ENCODE measurements at places on chromosomes 3 and 15.
A peak's percentile ranks its signal among the peaks of the same experiment; 100 is the strongest.

GRCh38 chr15:31352339-31352751 is 25.7 kb downstream of the KLF13 start:
- no peak for DNase-seq

GRCh38 chr15:71800835-71801745 is 9.3 kb upstream of the NR2E3 start:
- DNase-seq: no peak

DNA sequence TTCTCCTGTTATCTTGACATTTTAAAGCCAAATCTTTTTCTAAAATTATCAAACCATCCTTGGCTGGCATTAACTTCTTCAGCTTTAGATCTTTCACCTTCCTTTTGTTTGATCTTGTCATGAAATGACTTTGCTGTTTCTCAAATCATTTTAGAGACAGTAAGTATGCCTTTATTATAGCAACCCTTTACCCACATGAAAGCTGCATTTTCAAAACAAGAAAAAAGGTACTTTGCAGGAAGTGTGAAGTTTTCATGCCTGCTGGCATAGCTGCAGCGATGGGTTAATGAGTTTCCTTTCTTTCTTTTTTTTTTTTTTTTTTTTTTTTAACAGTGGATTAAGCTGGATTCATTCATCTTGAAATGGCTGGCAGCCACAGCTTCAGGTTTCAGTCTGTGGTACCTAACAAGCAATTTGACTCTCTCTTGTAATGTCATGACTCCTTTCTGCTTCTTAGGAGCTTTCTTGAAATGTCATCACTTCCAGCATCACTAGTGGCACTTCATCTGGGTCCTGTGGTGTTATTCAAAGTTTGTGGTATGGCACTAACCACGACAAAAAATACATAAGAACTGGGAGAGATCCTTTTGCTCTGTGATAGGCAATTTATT is 18.8 kb downstream of the SLC25A26 start:
- DNase-seq: peak; percentile 25

GRCh38 chr15:39730552-39730951 is 52.1 kb downstream of the FSIP1 start:
- DNase-seq: no peak

- no peak for DNase-seq
These were observed 34.6 kb downstream of the EPHB3 start for GRCh38 chr3:184596233-184596632.

- no peak for DNase-seq
These were observed 3.1 kb downstream of the CCR4 start for GRCh38 chr3:32954506-32954905.

- no peak for DNase-seq
These were observed 23.6 kb upstream of the FMN1 start for GRCh38 chr15:33218071-33218491.

DNA sequence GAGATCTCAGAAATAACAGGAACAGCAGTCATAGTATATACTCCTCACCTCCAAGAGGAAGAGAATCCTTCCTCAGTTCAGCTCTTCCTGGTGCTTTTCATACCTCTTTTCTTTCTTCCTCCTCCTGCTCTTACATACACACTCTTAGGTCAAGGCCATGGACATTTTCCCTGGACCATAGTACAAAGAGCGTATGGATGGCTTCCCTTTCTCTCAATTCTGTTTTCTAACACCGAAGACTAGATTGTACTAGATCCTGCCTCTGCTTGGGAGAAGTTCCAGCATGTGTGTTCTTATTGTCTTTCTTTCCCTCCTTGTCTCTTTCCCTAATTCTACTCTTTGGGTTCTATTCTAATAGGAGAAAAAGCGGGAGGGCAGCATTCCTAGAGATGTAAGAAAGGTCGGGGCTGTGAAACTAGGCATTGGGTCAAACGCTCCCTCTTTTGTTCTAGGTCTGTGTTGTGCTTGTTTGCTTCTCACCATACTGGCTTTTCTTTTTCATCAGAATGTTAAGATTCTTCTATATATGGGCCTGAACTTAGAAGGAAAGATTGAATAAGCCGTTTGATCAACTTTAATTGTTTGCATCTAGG is 77.4 kb downstream of the VPS8 start:
- no peak for DNase-seq

- no peak for DNase-seq
These were observed 379.0 kb downstream of the TIGIT start for GRCh38 chr3:114672692-114673447.

GRCh38 chr3:105145511-105145910 is 221.2 kb upstream of the ALCAM start:
- DNase-seq: no peak

DNA sequence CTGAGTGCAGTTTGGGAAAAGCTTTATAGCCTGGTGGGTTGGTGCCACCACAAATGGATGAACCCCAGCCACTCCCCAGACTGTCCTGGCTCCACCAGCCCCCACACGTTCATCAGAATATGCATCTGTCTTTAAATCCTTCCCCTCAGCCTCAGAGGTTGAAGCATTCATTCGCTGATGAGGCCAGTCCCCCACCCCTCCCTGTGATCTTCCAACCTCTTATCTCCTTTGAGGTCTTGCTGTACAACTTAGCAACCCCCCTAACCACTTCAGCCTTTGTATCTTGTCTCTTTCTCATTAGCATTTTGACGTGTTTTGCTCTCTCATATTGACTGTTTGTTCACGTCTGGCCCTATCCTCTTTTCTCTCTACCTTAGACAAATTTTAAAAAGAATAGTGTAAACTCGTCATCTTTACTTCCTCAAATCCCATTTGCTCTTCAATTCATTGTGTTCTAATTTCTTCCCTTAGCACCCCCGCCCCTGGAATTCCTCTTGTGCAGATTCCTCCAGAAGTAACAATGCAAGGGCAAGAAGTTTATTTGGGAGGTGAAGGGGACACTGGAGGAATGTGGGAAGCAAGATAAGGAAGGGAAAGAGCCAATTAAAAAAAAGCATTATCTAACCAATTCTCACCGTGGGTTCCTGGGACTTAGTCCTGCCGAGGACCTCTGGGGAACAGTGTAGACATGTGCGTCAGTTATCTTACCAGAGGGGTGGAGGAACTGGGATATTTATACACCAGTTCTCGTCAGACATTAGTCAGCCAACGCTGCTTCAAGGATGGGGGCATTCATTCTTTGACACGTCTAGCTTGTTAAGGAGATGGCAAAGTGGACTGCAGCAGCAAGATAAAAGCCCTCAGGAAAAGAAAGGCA is 38.6 kb downstream of the MOBP start:
- no peak for DNase-seq

GRCh38 chr15:77543159-77543882 is 89.4 kb downstream of the LINGO1 start:
- DNase-seq: peak; percentile 46

DNA sequence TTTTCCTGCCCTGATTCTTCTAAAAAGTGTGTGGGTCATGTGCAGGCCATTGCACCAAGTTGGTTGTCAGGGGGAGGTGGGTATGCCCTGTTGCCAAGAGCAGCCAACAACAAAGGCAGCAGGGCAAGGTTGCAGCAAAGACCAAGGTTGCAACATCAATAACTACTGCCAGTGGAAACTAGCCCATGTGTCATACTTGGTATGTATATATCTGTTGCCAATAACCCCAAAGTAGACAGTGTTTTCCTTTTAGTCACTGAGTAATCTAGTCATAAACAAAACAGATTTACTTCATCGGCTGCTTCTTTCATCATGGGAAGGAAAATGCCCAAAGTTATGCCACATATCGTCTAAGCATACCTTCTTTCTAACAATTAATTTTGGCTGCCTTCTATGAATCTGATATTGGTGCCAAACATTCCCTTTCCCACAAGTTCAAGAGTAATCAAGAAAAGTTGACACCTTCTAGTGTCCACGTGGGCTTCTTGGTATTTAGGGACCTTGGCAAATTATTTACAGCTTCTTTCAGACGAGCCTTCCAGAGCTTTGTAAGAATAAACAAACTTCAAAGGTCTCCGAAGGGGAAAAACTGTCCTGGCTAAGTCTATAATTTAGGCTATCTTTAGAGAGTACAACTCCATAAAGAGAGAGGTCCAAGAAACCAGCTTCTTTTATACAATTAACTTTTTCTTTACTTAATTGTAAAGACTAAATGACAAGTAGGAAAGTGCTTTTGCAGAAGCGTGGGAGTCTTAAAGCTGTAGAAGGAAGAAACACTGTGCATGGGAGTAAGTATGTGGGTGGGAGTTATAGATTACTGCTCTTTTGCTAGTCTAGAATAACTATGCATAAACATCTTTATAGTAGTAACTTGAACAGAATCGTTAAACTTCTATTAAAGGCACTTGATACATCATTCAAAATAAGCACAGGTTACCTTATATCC is 10.0 kb upstream of the MBNL1 start:
- peak; percentile 68 for DNase-seq

DNA sequence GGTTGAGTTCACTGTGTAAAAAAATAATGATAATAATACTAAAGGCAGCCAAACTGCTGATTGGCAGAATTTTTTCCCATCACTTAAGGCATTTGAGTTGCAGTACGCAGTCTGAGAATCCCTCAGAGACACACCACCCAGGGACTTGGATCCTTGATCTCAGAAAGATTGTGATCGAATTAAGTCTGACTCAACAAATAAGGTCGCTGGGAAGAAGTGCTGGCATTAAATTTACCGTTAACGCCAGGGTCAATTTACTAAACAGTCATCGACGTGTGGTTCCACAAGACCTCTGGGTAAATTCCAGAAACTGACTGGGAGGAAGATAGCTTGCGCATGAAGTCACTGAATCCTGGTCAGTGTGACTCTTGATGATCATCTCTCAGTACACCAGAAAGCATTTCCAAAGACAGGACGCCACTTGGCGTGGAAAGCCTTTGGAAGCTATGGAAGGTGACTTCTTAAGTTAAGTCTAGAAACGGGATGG is 48.3 kb upstream of the CGNL1 start:
- DNase-seq: no peak

GRCh38 chr15:31464216-31465082 is 137.8 kb downstream of the KLF13 start:
- no peak for DNase-seq

All from stimulated activated CD8-positive, alpha-beta memory T cell treated with anti-CD3 and anti-CD28 coated beads, Interleukin-7, amount 100 ng/mL, for 48 hours (primary cell).